ENCODE measurements at places on chromosomes 2 and 18.
A peak's percentile ranks its signal among the peaks of the same experiment; 100 is the strongest.

DNA sequence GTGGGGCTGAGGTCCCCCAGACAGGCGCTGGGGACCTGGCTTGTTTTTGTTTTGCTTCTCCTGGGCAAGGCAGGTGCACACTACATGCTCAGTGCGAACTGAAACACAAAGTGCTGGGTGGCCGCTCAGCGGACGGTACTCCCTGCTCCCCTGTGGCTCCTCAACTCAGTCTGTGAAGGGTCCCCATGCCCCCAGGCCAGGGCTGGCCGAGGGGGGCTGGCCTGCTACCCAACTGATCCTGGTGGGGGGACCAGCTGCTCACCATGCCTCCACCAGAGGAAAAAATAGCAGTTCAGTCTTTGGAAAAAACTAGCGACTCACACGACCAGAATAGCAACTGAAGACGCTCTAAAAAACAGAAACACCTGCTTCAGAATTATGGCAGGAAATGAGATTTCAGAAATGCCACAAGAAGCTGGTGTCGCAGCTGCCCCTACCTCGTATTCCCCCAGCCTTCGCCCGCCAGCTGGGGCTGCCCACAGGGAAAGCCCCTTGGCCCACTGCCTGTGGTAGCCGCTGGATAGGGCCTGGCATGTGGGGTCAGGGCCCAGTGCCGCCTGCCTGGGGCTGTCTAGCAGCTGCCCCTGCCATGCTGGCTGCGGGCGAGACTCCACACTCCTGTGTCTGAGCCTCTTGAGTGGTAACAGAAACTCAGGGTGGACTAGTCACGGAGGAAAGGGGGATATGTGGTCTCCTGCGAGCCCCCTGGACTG, 43.7 kb downstream of the MEX3C start:
- DNase-seq, result no peak

- no peak for DNase-seq
Measured at GRCh38 chr2:59390581-59390980, 1149.5 kb upstream of the FANCL start.

GRCh38 chr2:222797261-222797660, 63.6 kb upstream of the ACSL3 start:
- peak; percentile 57 for DNase-seq

GRCh38 chr2:202695166-202695565, 60.4 kb downstream of the FAM117B start:
- no peak for DNase-seq

- DNase-seq, result no peak
Measured at GRCh38 chr2:240996834-240997140, 1.6 kb upstream of the SNED1 start.

DNA sequence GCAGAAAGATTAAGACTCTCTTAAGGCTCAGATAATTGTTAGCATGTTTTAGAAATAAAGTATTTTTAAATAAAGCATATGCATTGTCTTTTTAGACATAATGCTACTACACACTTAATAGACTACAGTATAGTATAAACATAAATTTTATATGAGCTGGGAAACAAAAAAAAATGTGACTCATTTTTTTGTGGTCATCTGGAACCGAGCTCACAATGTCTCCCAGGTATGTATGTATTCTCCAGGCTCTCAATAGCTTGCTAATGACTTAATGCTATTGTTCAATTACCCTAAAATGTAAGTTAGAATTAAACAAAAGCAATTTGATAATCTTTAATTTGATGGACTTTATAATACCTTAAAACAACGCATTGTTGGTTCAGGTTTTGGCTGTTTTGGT, 167.2 kb downstream of the NUP35 start:
- peak; percentile 8 for DNase-seq

DNA sequence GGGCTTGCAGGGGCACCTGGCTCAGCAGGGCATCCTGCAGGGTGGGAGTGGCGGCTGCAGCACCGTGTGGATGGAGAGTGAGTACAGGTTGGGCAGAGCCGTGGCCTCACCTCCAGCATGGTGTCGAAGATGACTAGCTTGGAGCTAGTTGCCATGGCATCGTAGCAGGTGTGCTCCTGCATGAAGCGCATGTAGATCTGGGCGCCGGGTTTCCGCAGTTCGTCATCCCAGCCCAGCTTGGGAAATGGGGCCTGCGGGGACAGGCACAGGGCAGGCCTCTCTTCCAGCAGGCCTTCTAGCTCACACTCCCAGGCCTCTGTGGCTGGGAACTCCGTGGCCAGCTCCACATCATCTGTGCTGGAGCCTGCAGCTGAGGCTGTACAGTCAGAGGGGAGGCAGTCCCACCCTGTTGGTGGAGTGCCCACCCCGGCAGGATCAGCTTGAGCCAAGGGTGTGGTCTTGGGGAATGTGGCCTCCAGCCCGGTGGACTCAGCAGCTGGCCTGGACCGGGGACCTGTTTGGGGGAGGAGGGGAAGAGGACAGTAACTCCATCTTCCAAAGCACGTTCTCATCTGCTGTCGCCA, 1.6 kb downstream of the PRKAG3 start:
- no peak for DNase-seq

GRCh38 chr2:169849710-169850109, 22.5 kb downstream of the UBR3 start:
- DNase-seq, result no peak

- no peak for DNase-seq
Measured at GRCh38 chr2:124547700-124548099, 522.6 kb downstream of the CNTNAP5 start.

DNA sequence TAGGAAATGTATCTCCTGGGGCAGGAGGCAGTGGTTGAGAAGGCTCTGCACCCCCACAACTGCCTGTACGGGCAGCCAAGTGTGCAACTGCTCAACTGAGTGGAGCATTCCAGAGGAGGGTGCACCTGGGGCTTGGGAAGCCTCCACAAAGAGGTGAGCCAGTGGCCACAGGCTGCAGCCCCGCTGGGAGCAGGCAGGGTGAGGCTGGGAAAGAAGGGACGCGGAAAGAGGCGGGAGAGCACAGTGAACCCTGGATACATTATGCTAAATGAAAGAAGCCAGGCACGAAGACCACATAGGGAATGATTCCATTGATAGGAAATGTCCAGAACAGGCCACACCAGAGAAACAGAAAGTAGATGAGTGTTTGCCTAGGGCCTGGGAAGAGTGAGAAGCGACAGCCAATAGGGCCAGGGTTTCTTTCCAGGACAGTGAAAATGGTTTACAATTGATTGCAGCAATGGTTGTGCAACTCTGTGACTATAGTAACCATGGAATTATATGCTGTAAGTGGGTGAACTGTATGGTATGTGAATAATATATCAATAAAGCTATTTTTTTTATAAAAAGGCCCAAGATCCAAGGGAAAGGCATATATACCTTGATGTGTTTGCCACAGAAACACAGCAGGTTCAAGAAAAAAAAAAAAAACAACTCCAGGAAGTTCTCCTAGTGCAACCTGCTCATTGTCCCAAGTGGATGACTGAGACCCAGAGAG, 82.4 kb downstream of the DDX1 start:
- DNase-seq, result no peak

- DNase-seq, result no peak
Measured at GRCh38 chr2:68779595-68779994, 45.0 kb downstream of the ARHGAP25 start.

DNA sequence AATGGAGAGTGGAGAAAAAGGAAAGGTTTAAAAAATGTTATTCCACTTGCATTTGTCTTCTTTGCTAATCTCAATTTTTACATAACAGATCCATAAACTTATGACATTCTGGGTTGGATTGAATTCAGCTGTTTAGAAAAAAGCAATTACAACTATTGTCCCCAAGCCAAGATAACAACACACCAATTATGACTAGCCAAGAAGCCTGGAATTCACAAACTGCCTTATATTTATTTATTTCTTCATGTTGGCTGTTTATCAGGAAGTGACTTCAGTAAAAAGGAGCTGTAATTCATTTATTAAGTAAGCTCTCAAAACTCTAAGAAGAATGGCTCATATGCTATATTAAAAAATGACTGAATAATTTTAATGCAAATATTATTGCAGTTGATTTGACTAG, 137.4 kb downstream of the CALCRL start:
- no peak for DNase-seq

DNA sequence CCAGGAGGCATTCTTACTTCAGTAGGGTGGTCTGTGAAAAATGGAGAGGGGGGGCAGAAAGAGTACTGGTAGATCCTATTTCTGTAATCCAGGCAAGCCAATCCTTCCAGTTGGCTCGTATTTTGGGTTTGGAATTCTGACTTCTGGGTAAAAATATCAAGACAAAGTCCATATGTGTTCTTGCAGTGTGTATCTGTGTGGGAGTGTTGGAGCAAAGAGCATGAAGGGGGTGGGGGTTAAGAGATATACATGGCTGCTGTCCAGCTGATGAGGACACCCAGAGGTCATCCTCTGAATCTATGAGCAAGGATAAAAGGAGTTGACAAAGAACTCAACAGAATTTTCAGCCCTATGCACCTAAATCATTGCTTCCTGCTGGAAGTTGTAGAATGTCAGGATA, 375.8 kb upstream of the PIK3C3 start:
- DNase-seq, result no peak

GRCh38 chr2:232779934-232780333, 3.6 kb upstream of the KCNJ13 start:
- DNase-seq, result no peak

DNA sequence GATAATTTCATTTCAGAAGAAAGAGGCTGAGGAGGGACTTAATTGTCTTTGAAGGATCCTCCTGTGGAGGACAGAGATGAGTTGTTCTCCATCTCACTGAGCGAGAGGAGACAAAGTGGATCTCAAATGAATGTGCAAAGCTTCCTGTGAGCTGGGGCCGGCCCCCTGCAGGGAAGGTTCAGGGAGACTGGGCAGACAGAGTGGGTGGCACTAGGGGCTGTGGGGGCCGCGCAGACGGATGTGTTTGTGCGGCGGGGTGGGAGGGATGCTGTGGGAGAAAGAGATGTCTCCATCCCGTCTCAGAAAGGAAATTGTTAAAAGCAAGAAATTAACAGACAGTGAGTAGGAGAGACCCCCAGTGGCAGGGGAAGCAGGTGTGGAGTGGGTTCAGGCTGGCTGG, 29.1 kb downstream of the KLHL29 start:
- DNase-seq, result no peak

GRCh38 chr2:42245396-42245795, 76.2 kb downstream of the EML4 start:
- DNase-seq, result no peak

DNA sequence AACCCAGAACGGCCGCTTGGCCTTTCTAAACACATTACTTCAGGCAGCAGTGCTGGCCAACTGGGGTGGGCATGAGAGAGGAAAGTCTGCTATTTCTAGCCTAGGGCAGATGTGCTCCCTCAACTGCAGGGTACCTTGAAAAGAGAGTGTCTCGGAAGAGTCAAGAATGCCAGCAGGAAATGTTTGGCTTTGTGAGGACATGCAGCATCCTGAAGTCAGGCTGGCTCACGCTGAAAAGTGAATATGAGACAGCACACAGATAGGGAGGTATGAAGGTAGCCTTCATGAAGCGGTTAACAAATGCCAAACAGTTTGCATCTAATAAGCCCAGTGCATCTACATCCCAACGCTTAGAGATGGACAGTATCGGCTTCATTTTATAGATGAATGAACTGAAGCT, 65.0 kb upstream of the NCKAP5 start:
- no peak for DNase-seq

DNA sequence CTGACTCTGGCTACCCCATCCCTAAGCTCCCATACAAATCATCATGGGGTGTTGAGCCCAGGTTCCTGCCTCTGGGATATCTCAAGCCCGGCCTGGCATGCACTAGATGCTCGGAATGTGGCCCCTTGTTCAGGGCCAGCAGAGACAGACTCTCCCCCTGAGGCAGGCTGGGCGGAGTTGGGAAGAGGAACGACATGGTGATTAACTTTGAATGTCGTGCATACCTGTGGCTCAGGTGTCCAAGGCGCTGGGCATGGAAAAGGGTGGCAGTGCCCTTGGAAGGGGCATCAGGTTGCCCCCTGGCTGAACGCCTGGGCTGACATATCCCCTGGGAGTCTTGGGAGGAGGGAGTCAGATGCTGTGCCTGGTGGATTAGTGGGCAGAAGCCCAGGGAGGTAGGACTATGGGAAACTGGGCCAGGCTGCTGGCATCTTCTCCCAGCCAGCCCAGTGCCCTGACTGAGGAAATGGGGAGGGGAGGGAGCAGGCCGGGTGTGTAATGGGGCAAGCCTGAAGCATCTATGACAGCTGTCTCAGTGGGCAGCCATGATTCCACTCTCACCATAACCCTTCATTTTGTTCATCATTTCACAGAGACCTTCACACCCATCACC, 57.8 kb upstream of the OTOF start:
- DNase-seq, result no peak

- peak; percentile 1 for DNase-seq
Measured at GRCh38 chr18:27005589-27005988, 140.1 kb upstream of the AQP4 start.

All from fibroblast of skin of scalp (primary cell).